T47D (cell line): ENCODE measurements at places on chromosomes 11 and 22.

GRCh38 chr11:69702239-69702691 is 1.6 kb downstream of the FGF19 start:
- no peak for DNase-seq

- no peak for DNase-seq
Measured at GRCh38 chr22:24003887-24004286, 1.4 kb downstream of the GSTT4 start.

DNA sequence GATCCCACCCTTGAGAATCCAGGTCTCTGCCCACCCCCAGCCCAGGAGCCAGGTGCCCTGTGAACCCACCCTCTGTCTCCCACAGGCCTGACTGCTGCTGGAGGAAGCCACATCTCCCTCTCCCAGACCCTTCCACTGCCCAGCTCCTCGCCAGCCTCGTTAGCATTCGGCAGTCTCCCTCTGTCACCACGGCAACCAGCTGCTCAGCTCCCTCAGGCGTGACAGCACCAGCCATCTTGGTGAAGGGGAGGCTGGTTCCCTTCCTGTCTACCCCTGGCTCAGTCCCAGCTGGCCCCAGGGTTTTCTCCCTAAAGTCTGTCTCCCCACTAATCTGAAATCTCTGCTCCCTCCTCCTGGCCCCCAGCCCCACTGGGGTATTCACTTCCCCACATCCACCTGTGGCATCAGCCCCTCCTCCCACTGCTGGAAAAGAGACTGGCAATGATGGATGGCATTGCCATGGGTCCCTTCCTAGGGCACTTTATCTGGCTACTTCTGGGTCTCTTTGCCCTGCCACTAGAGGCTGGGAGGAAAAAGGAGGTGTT is 28.1 kb downstream of the NRXN2 start:
- no peak for DNase-seq

DNA sequence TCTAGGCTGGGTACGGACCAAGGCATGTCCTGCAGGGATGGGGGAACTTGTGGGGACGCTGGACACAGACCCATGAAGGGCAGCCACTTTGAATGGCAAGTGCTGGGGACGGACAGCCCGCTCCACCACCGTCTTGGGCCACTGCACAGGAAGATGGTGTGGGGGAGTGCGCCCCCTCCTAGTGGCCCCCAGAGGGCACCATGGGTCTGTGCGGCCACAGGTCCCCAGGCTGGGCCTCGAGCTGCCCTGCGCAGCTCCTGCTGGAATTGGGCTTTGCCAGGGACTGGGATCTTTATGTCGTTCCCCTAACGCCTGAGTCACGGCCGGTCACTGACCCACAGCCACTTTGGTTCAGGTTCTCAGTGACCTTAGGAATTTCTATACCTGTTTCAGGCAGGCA is 44.4 kb downstream of the NAT10 start:
- DNase-seq = no peak

GRCh38 chr11:10457901-10458300 is 2.8 kb downstream of the AMPD3 start:
- DNase-seq = no peak

DNA sequence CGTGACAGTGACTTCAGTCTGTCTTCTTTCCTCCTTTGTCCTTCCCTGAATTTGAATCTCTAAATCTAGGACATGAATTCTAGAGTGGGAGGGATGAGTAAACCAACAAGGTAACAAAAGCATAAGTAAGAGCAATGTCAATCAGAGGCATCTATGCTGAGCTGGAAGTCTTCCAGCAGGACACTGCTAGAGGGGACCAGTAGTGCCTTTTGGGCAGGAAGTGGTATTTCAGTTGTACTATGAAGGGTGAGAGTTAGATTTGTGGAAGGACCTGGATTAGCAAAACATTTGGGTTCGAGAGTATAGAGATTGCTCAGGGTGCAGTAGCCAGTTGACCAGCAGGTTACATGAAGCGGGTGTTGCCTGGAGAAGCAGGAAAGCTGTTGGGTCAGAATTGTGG is 40.3 kb downstream of the MEI1 start:
- no peak for DNase-seq

DNA sequence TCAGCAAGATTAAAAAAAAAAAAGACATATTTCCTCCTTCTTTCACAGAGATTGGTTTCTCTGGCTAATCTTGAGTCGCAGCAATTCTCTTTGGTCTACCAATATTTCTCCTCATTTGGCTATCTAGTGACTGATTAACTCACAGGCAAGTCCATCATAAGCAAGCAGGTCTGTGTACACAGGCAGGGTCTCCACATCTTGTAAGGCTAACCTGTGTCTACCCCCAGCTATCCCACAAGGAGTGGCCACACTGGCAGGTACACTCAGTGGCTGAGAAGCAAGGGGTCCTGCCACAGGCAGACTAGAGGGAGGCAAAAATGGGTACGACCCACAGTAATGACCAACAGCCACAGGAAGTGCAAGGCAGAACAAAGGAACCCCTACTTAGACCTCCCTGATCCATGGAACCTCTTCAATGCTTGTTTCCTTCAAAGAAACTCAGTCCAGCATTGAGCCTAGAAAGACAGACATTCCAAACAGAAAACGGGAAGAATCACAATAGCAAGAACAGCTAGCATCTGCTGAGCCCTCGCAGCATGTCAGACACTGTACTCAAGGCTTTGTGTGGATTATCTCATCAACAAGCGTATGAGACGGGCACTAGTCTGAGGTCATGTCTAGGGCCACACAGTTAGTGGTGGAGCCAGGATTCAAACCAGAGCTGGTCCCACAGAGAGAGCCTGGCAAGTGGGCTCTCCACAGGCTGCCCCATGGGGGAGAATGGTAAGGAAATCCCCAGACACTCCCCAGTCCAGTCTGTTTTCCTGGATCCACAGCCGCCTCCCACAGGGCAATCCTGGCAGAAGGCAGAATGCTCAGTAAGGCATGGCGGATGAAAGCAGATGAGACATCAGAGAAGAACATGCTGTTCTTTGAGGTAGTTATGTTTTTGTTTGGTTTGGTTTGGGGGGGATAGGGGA is 34.3 kb downstream of the PLEKHA7 start:
- DNase-seq = no peak

DNA sequence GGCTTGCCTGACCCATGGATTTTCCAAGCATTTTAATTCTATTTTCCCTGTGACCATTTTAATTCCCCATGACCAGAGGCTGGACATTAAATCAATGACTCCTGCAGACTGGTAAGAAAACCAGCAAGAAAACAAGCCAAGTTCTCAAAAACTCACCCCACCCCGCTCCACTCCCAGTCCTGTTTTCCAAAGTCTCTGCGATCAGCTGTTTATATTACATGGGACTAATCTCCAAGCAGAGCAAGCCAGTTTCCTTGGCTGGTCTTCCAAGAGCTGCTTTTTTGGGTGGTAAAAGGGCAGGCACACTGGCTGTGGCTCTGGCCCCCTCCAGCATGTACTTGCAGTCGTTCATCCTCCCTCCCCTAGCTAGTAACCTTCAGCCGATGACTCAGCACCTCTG is 97.9 kb downstream of the RRAS2 start:
- no peak for DNase-seq

- DNase-seq = no peak
Measured at GRCh38 chr11:27266125-27266524, 96.9 kb downstream of the CCDC34 start.

DNA sequence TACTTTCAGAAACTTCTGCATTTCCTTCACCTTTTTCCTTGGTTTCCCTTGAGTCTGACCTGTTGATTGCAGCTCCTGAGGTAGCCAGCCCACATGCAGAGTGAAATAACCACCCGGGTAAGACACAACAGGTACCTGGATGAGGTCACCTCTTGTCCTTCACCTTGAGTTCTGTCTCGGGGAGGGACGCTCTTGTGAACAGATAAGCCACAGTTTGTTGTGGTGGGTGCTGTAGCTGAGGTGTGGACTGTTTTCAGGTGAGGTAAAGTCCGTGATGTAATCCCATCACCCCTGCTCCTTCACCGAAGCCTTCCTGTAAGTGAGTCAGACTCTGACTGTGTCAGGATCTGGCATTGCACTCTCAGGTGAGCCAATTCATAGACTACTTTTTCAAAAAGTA is 183.1 kb downstream of the NAV2 start:
- no peak for DNase-seq

DNA sequence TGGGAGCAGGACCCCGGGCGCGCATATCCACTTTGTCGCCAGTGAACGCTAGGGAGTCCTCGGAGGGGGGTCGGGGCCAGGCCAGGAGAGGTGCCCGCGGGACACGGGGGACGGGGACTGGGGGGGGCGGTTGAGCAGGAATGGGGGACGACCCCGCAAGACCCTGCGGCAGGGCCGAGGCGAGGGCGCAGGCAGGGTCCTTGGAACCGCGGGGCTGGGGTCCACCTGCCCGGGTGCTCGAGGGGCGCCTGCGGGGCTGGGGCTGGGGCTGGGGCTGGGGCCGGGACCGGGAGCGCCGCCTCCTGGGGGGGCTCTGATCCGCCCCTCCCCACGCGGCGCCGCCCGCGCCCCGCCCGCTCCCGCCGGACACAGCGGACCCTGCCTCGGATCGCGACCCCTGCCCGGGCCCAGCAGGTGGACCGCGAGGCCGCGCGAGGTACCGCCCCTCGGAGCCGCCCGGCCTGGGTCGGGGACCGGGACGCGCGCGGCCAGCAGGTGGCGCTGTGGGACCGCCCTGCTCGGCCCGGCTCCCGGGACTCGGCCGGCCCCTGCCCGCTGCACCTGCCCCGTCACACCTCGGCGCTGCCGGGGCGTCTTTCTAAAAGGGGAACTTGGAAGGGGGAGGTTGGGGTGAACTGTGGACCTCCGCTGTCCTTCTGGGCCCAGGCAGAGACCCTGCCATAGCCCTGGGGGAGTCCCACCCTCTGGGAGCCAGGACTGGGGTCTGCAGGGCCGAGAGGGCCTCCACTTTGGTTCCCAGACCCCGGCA is 11.0 kb downstream of the CRELD2 start:
- no peak for DNase-seq

DNA sequence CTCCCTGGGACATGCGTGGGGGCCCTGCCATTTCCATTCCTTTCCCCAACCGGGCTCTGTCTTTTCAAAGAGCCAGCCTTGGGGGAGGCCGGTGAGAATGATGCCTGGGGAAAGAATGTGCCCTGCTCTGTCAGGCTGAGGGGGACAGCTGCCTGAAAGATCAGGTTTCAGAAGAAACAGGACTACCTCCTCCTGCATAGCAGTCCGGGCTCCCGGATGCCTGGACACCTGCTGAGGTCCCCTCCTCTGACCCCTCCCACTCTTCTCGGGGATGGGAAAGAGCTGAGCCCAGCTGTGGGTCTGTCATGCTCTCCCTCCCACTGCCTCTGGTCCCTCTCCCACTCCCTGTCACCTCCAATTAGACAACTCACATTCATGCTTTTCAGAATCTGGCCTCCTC is 41.8 kb upstream of the CDON start:
- no peak for DNase-seq

GRCh38 chr11:124301548-124301947 is 12.2 kb downstream of the OR8D1 start:
- no peak for DNase-seq

GRCh38 chr11:116541460-116541859 is 231.3 kb downstream of the BUD13 start:
- no peak for DNase-seq

GRCh38 chr11:13862845-13863392 is 99.6 kb upstream of the SPON1 start:
- no peak for DNase-seq

DNA sequence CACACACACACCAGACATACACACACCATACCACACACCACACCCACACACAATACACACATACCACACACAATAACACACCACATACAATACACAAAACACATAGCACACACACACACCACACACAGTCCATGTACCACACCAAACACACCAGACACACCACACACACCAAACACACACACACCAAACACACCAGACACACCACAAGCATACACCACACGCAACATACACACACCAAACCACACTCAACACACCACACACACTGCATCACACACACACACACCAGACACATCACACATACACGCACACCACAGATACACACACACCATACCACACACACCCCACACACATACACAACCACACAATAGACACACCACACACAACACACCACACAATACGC is 54.8 kb downstream of the IGSF9B start:
- no peak for DNase-seq

DNA sequence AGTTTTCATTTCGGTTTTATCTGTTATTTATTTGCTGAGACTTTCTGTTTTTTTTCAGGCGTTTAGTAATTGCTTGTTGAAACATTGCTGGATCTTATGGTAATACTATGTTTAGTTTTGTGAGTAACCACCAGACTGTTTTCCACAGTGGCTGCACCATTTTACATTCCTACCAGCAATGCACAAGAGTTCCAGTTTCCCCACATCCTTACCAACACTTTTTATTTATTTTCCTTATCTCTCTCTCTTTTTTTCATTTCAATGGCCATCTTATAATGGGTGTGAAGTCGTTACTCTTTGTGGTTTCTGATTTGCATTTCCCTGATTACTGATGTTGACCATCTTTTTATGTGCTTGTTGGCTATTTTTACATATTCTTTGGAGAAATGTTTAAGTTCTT is 23.7 kb downstream of the USP47 start:
- DNase-seq = no peak

DNA sequence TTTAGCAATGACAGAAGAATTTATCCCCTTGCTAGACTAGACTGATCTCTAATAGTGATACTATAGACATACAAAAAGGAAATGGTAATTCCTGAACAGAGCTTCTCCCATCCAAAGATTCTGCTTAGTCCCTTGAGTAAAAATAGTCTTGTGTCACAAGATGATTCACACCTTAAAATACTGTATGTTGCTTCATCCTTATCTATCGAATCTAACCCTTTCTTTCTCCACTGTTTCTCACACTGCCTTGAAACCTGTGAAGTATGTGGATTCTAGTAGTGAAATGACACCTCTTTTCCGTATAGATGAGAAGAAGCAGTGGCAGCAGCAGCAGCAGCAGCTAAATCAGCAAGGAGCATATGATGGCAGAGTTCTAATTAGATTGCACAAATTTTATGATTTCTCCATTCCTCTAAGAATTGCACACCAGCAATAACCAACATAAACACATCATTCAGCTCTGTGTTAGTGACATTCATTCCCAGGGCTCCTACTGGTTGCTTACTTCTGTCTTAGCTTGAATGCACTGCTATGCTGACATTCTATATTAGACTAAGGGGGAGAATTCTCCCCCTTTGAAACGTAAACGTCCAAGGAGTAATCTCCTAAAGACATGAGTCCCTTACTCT is 14.6 kb downstream of the KCNA4 start:
- DNase-seq = no peak

GRCh38 chr11:73019449-73019848 is 122.7 kb downstream of the FCHSD2 start:
- no peak for DNase-seq
